HFF-Myc (cell line): ENCODE measurements at places on chromosomes 6 and 20.

DNA sequence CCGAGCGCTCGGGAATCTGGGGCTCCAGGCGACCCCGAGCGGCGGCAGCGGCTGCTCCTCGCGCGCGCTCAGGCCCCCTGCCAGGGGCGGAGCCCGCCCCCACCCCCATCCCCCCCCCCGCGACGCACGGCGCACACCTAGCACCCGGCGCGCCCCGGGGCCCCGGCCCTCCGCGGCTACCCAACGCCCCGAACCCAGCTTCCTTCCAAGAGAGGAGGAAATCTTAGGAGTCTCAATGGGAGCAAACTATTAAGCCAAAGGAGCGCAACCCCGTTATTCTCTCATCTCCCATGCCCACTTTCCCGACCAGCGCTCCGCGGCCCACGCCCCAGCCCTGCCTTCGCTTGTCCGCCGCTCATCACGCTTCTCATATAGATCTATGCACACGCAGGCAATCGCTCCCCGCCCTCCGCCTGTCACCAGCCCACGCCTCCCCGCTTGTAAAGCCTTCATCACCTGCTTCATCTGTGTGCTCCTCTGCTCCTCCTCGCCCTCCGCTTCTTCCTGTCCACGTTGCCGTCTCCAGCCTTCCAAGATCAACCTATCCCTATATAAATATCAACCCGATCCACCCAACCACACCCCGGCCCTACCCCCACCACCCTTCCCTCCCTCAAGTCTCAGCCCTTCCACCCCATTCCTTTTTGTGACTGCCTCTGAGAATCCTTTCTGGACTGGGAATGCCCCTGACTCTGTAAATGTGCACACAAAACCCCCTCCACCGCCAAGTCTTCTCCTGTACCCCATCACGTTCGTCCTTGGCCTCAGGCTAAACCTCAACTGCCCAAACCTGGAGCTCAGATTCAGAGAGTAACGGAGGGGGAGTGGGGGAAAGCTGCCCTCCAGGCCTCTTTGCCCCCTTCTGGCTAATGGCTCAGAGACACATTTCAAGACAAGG lies at the start of gene DLK2:
Gene DLK2 (minus strand): TSS at position 18 of the 898 bp plus-strand sequence. CDS start 723 bp downstream, outside the sequence.
- DNase-seq = no peak

GRCh38 chr6:93282521-93283031 lies 136.8 kb downstream of the EPHA7 start:
- no peak for DNase-seq

- DNase-seq = no peak
Measured at GRCh38 chr20:54344832-54345231, 130.6 kb upstream of the DOK5 start.

GRCh38 chr20:57475388-57476083 lies 49.4 kb downstream of the CTCFL start:
- no peak for DNase-seq

DNA sequence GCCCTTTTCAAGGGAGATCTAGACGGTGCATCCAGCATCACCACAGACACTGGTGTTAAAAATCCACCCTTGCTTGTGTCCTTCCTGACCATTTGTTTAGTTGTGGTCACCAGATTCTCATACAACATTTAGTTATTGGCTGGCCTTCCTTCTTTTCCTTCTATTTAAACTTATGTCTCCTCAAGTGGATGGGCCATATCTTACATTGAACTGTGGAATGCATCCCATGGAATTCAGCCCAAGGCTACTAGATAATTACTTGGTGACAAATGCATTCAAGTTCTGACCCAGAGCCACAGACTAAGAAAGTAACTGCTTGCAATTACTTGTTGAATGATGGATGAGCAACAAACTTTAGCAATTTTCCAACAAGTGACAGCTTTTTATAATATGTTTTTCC lies 198.9 kb upstream of the SSTR4 start:
- no peak for DNase-seq

DNA sequence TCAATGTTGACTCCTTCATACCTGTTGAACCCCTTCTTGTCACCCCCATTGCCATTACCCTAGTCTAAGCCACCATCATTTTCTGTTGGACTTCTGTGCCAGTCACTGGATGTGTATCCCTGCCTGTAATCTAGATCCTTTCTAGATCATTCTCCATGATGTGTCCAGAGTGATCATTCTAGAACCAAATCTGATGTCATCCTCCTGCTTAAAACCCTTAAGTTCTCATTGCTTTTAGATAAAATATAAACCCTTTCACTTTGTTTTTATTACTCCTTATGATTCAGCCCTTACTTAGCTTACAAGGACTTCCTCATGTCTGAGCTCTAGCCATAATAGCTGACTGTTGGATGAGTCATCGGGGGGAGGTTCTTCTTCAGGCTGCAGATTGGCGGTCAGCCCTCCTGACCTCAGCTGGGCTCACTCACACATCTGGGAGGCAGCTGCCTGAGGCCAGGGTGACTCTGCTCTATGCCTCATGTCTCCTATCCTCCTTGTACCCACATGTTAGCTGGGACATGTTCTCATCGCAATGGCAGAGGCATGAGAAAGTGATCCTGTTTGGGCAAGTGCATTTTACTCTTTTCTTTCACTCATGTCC lies 287.6 kb downstream of the ESR1 start:
- peak; percentile 99 for DNase-seq

GRCh38 chr6:132259070-132259469 lies 142.2 kb downstream of the MOXD1 start:
- DNase-seq = peak; percentile 12

DNA sequence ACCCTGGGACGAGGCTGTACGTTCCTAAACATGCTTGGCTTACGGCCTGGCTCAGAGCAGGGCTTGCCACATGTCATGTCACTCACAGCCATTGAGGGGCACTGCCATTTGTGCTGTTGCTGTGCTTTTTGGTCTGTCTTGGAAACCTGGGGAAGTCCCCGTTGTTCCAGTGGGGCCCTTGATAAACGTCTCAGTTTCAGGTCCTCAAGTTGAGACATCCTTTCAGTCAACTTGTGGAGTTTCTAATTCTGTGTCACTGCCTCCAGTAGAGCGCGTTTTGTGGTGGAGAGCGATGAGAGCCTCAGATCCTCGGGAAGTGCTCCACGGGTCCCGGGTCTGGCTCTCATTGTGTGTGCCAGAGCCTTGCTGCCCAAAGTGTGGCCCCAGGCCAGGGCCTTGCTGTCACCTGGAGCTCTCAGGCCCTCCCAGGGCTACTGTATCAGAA lies 43.0 kb upstream of the CCR6 start:
- DNase-seq = no peak

GRCh38 chr20:31712564-31713311 lies 9.9 kb downstream of the BCL2L1 start:
- DNase-seq = peak; percentile 70

- DNase-seq = no peak
Measured at GRCh38 chr20:10549511-10549910, 114.4 kb downstream of the SLX4IP start.

GRCh38 chr6:42745083-42745639 lies 742 bp downstream of the TBCC start:
- DNase-seq = no peak

GRCh38 chr6:113672491-113673149 lies 184.5 kb upstream of the MARCKS start:
- no peak for DNase-seq

GRCh38 chr6:40568062-40568708 lies 19.0 kb downstream of the LRFN2 start:
- DNase-seq = no peak

DNA sequence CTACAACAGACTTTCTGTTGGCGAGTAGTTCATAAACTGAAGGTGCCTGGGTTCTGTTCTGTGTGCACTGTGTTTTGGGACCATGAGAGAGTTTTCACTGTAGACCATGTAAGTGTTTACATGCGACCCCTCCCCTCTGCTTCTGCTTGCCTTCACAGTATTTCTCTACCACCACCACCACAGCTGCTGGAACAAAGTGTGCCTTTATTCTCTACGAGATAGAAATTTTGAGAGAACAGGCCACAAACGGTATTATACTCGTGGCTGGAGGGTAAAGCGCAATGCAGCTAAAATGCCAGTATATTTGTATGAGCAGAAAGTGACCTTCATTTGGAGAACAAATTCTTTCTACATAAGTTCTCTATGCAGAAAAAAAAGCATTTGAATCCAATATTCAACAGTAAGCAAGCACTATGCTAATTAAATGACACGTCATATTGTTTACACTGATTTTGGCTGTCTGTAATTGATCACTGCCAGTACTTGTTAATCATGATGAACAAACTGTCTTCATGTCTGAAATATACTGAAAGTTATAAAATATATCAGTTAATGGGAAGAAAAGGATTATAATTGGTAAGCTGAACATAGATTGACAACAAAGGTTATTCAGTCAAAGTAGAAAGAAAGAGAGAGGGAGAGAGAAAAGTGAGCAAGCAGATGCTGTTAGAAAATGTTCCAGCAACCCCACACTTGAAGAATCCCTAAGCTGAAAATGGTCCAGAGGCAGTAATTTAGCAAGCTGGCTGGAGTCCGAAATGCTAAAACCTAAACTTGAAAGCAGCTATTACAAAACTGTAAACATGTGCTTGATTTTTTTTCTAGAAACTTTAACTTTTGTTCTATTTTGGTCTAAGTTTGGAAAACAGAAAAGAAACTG lies 8.8 kb downstream of the CLDN20 start:
- DNase-seq = no peak

DNA sequence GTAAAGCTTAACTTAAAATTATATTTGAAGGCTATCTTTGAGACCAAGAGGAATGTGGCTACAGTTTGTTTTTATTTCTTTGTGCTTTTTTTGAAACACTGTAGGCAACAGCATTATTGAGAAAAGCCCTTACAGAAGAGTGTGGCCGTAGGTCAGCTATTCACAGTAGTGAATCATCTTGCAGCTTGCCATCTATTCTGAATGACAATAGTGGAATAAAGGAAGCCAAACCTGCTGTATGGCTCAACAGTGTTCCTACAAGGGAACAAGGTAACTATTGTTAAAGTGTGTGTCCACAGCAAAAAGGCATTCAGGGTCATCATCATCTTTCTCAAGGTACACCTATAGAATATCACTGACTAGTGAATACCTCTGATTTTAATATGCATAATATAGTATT lies 88.5 kb downstream of the KIZ start:
- DNase-seq = no peak

- no peak for DNase-seq
Measured at GRCh38 chr20:13059398-13060136, 50.8 kb downstream of the SPTLC3 start.
